ENCODE measurements at places on chromosomes 16 and 17. TPM values are rescaled to one million over a fixed set of nuclear protein-coding genes. Genes with fewer than 3 reads are reported as not detected.
A peak's percentile ranks its signal among the peaks of the same experiment; 100 is the strongest.

The NDUFAF8 gene
- 61.0 TPM for total RNA-seq

GRCh38 chr16:1543085-1543896 lies 9.8 kb downstream of the TMEM204 start:
- peak; percentile 91 for DNase-seq

The HSPB9 gene
- not detected for total RNA-seq

- no peak for DNase-seq
These were observed 3.7 kb upstream of the DHX33 start for GRCh38 chr17:5472511-5472910.

The HAS3 gene
- total RNA-seq, result 0.38 TPM

The ABCC6 gene
- total RNA-seq, result 0.38 TPM

The USP6 gene
- total RNA-seq, result 0.08 TPM

GRCh38 chr17:19935169-19935568 lies 42.5 kb downstream of the AKAP10 start:
- DNase-seq, result no peak

Data from cardiac septum (tissue), 1 donor.